Stimulated activated naive B cell treated with anti-CD40 and anti-IgM and Interleukin-4, amounts not matched to agents 10 μg/mL and 1 μg/mL and 100 μg/mL, for 72 hours (primary cell): ENCODE measurements at places on chromosomes 12 and 14.

- no peak for DNase-seq
Observed at GRCh38 chr14:93964820-93965286, 11.5 kb downstream of the ASB2 start.

GRCh38 chr12:47903927-47904712 is 674 bp downstream of the VDR start:
- peak; percentile 39 for DNase-seq

- peak; percentile 36 for DNase-seq
Observed at GRCh38 chr14:93115821-93116675, at the start of gene ITPK1. TSS of gene ITPK1 (minus strand) at chr14:93115925. CDS start at chr14:93115163, 762 bp downstream.

DNA sequence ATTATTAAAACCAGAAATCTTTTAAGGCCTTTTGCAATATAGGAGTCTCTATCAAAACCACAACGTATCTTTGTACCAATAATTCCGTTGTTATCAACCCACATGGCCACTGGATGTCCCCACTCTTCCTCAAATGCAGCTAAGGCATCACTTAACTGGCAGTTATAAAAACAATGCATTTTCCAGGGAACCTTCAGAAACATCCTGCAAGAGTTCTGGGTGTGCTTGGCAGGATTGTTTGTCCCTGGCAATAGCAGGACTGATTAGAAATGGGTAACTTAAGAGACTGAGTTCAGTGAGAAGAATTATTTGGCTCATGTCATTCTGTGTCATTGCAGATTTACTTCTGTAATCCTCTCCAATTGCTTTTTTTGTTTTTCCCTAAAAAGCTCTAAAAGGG is 112.0 kb downstream of the SLC15A5 start:
- no peak for DNase-seq
